ENCODE measurements at places on chromosomes 7 and 10.
A peak's percentile ranks its signal among the peaks of the same experiment; 100 is the strongest.

GRCh38 chr10:59098387-59098786 lies 78.1 kb upstream of the PHYHIPL start:
- no peak for DNase-seq

- peak; percentile 30 for DNase-seq
Observed at GRCh38 chr7:138663725-138664710, 37.1 kb downstream of the SVOPL start.

GRCh38 chr10:35271086-35271858 lies 65.0 kb upstream of the CCNY start:
- peak; percentile 31 for DNase-seq

DNA sequence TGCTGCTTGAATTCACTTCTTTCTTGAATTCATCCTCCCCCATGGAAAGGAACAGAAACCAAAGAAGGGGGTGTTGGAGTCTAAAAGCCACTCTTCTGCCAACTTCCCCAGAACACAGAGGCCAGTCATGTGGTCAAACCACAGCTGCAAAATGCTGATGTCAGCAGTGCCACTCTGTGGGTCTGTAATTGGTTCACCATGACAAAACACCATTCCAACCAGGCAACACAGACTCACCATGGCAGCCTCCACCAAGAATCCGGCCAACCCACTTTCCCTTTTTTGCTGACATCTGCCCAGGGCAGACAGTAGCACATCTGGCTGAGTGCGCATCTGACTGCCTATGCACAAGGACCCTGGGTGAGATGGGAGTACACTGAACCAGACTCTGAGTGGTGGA lies 16.8 kb downstream of the OSBPL3 start:
- DNase-seq: no peak

- DNase-seq: no peak
Observed at GRCh38 chr10:50794490-50794889, 54.8 kb downstream of the ASAH2B start.

DNA sequence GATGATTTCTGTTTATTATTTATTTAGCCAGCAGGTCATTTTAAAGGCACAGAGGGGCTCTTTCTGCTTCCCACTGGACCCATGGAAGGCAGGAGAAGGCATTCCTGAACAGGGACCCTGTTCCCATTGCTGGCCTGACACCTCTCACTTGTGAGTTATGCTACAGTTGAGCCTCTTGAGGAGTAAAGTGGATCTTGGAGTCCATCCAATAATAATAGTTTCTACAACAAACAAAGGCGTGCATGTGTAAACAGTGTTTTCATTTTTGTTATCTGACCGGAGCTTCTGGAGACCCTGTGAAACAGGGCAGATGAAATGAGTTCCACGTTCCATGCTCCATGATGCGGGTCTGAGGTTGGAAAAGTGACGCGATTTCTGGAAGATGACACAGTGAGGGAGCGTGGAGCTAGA lies 127.3 kb upstream of the HABP2 start:
- DNase-seq: no peak

GRCh38 chr7:143455491-143455890 lies 12.2 kb downstream of the TAS2R60 start:
- no peak for DNase-seq

DNA sequence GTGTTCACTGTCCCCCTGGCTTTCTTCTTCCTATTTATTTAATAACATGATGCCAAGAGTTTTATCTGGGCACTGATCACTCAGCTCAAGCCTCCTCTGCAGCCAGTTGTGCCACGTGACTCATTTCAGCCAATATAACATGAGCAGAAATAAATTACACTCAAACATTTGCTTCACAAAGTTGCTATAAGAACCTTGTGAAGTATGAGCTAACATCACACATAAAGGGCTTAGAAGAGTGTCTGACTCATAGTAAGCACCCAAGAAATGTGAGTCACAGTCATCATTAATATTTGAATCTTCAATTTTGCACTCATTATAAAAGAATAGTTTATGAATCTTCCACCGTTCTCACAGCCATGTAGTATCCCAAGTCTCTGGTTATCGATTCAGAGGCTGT lies 414.6 kb upstream of the NPVF start:
- DNase-seq: no peak

GRCh38 chr10:95505084-95505610 lies 56.0 kb downstream of the SORBS1 start:
- no peak for DNase-seq

GRCh38 chr7:101538596-101539459 lies 90.3 kb downstream of the MYL10 start:
- DNase-seq: peak; percentile 82

GRCh38 chr10:129892548-129893052 lies 71.5 kb downstream of the EBF3 start:
- no peak for DNase-seq

DNA sequence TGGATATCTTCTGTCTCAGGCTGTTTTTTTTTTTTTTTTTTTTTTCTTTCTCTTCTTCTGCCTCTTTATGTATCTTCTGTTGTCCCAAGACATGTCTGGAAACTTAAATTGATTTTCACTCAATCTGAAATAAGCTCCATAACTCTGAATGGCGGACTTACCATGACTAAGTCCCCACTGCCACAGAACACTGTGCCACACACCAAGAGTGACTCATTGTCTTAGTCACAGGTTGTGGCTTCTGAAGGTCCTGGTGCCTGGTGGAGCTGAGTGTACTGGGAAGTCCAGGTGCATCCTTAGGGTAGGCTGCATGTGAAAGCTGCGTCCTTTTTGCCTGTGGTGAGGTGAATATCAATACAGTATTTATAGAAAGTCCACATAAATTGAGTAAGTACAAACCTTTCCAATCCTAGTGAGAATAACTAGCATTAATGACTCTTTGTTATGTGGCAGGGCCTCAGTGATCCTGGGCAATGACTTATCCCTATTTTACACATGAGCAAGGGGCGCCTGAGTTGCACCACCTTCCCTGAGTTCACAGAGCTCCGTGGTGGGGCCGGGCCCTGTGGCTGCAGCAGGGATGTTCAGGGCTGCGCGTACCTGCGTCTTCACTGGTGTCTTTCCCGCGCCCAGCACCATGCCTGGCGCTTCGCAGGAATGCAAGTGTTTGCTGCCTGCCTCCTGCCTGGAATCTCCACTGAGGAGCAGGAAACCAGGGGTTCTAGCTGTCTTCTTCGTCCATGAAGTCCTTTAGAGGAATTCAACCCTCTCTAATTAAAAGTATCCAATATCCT lies 4.3 kb downstream of the PFKP start:
- DNase-seq: no peak

DNA sequence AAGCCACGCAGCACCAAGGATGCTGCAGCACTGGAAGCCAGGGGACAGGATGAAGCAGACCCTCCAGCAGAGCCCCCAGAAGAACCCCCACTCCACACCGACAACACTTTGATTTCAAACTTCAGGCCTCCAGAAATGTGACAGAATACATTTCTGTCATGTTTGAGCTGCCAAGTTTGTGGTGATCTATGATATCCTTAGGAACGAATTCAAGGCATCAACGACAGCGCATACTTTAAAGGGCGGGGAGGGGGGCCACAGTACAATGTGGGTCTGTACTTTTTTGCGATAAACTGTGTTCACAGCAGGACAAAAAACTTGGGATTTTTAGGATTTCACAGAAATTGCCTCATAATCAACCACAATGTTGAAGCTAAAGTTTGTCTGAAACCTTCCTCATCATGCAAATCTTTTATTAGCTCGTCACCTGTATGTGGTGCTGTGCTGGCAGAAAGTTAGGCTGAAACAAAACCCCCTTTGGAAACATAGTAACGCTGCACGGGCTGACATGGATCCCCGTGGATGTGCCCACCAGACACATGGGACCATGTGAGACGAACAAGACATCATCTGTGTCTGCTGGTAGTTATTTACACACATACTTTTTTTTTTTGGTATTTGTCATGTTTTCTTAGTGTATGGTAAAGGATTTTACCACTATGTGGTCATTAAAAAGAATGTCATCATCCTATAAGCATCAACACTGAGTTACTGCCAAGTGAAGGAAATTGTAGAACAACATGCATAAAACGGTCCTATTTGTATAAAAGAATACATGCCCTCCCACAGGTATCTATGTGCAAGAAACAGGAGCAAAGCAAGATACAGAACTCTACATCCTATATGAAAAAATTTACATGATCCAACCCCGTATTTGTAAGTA lies 113.3 kb upstream of the AFAP1L2 start:
- no peak for DNase-seq

DNA sequence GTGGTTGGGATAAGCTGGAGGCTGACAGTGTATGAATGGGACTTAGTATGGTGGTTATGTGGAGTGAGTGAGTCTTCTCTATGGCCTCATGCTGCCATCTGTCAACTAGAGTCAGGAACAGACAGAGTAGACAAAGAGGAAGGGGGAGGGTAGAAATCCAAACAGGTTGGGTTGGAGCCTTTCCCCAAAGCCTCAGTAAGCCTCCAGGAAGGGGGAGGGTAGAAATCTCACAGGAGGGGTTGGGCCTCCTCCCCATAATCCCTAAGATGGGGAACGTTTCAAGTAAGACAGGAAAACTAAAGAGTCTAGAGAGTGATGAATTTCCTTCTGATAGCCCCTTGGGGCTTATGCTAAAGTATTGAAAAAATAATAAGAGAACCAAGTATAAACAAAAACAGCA lies 2.0 kb upstream of the AKR1B15 start:
- no peak for DNase-seq

- no peak for DNase-seq
Observed at GRCh38 chr7:51273360-51273759, 43.2 kb downstream of the COBL start.

DNA sequence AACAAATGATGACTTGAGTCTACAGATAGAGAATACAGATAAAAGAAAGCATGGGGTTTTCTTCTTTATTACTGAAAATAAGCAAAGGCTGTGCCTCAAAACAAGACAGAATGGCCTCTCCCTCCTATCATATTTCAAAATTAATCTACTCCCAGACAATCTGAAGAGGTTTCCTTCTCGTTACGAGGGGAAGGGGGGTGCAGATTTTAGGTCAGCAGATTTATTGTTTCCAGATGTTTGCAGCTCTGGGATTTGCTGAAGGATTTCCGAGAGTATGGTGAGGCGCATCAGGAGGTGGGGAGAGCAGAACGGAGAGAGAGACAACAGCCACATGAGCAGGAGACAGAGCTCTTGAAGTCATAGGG lies 89.8 kb downstream of the KIAA1549 start:
- no peak for DNase-seq
